ENCODE measurements at places on chromosomes 5 and 9.
A peak's percentile ranks its signal among the peaks of the same experiment; 100 is the strongest.

DNA sequence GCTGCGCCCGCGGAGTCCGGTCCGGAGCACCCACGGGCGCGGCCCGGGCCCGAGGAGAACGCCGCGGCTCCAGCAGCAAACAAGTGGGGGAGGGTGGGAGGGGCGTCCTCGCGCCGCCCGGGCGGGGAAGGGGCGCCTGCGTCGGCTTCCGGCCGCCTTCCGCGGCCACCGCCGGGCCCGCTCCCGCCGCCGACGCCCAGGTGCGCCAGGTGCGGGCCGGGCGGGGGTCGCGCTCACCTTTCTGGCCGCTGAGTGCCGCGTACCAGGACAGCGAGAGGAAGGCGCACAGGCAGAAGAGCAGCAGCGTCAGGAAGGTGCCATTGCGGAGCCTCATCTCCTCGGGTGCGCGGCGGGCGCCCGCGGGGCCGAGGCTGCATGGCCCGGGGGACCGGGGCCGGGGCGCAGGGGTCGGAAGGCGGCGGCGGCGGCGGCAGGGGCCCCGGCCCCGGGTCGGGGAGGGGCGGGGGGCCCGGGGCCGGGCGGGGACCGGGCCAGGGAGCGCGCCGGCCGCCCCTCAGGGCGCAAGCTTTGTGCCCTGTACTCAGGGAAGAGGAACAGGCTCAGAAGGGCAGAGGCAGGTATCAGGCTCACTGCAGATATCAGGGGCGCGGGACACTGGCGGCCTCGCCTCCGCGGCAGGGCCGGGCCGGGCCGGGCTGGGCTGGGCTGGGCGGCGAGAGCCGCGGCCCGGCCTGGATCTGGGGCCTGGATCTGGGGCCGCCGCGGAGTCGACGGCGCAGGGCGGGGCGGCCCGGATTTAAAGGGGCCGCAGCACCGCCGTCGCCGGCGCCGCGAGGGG lies at the start of gene MGAT4B:
Gene MGAT4B (minus strand): TSS at position 617 of the 799 bp plus-strand sequence. CDS start 283 bp downstream, at position 334.
- DNase-seq, result peak; percentile 70

DNA sequence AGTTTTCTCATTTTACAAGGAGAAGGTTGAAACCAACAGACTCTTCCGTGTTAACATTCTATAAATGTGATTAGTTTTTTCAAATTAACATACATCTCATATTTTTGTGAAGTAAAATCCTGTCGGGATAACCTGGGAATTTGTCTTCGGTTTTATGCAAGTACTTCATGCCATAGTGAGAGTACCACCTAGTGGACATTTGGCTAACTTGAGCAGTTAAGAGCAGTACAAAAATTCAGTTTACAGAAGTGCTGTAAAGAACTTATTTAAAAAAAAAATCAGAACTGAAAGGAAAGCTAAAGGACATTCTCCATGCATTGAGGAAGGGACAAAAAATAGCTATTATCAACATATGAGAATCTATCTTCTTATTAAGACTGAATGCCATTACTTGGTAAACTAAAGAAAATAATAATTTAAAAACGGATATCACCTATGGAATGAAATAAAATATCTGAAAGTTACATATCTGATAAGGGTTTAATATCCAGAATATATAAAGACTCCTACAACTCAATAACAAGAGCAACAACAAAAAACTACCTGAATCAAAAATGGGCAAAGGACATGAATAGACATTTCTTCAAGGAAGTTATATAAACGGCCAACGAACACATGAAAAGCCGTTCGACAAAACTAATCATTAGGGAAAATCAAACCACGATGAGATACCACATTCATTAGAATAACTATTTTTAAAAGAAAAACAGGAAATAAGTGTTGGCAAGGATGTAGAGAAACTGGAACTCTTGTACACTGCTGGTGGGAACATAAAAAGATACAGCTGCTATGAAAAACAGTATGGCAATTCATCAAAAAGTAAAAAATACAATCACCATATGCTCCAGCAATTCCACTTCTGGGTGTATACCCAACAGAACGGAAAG lies 117.0 kb upstream of the GNA14 start:
- DNase-seq, result no peak

DNA sequence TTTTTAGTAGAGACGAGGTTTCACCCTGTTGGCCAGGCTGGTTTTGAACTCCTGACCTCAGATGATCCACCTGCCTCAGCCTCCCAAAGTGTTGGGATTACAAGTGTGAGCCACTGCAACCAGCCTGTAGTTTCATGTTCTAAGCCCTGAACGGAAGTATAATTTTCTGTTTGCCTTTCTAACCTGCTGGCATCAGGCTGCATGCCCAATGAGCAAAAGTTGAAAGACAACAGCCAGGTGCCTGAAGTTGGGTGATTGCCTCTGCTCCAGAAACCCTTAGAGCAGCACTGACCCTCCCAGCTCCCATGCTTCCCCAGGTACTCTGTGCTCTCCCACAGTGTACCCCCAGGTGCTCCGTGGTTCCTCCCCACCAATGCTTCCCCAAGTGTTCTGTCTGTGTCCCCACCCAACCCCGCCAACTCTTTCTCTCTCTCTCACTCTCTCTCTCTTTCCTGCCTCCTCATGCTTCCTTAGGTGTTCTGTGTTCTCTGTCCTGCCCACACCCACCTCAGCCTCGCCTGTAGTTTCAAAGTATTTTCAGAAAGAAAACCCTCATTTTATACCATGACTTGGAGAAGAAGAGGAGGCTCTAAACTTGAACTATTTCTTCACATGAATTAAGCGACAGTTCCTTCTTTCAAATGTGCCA lies 145.3 kb downstream of the SNCAIP start:
- no peak for DNase-seq

- no peak for DNase-seq
Observed at GRCh38 chr5:106127985-106128384, 1542.8 kb downstream of the EFNA5 start.

GRCh38 chr9:122248448-122248865 lies 16.2 kb downstream of the RBM18 start:
- DNase-seq, result no peak

- DNase-seq, result no peak
Observed at GRCh38 chr9:84846906-84847305, 177.4 kb downstream of the NTRK2 start.

- no peak for DNase-seq
Observed at GRCh38 chr5:165594693-165595092, 2089.3 kb downstream of the MAT2B start.

DNA sequence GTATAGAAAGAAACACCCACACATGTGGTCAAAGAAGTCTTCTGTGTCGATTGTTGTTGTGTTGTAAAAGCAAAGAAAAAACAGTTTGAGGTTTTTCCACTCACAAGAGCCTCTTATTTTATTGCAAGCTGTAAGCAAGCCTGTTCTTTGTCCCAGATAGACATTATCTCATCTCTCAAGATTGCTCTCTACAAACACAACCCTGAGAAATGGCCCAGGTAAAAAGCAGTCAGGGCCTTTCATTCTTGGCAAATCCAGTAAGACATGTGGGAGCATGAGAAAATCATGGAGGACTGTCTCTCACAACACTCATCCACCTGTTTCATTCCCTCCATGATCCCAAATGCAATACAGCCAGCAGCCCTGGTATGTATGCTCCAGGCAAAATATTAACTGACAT lies 286.6 kb upstream of the POU5F2 start:
- DNase-seq, result no peak

- no peak for DNase-seq
Observed at GRCh38 chr5:54655761-54656160, 138.2 kb downstream of the SNX18 start.

DNA sequence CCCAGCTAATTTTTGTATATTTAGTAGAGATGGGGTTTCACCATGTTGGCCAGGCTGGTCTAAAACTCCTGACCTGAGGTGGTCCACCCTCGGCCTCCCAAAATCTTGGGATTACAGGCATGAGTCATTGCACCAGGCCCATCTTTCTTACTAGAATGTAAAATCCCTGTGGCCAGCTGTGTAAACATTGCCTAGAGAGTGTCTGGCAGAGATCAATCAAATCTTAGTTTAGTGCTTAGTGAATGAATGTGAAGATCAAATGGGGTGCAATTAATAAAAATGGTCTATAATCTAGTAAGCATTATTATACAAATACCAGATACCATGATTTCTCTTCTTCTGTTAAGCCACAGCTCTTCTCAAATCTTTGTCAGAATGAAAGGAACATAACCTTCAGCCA lies 289.9 kb downstream of the KCTD16 start:
- DNase-seq, result no peak

DNA sequence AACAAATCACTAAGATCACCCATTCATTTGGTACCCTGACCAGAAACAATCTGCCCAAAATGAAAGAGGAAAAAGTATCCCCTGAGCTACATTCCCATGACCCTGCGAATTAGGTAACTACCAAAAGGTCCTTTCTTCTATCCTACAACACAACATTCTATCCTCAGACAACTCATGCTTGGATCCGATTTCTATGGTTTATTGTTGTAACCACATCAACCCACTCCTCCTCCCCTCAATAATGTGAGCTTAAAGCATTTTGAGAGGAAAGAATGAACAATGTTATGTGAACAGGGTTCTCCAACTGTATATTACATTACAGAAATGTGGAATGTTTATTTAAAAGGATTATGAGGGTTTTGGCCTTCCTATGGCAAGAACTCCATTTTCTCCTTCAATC lies 4.0 kb downstream of the SLC35D2 start:
- DNase-seq, result no peak

GRCh38 chr5:121630402-121630801 lies 221.3 kb upstream of the FTMT start:
- no peak for DNase-seq

DNA sequence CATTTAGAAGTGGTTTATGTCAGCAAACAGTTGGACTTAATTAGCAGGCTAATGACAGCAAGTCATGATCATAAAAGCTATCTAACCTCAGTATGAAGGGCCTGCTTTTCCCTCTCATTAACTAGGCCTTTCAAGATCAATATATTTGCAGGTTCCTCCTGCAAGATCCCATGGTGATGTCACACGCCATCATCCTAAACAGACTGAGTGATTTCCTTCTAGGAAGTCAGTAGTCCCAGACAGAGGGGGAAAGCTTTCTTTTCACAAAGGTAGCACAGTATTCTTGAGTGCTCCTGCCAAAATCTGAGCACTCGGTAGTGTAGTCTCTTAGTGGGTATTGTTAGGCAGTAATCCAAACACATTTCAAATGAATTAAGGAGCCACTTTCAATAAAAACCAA lies 52.5 kb downstream of the UIMC1 start:
- DNase-seq, result no peak

DNA sequence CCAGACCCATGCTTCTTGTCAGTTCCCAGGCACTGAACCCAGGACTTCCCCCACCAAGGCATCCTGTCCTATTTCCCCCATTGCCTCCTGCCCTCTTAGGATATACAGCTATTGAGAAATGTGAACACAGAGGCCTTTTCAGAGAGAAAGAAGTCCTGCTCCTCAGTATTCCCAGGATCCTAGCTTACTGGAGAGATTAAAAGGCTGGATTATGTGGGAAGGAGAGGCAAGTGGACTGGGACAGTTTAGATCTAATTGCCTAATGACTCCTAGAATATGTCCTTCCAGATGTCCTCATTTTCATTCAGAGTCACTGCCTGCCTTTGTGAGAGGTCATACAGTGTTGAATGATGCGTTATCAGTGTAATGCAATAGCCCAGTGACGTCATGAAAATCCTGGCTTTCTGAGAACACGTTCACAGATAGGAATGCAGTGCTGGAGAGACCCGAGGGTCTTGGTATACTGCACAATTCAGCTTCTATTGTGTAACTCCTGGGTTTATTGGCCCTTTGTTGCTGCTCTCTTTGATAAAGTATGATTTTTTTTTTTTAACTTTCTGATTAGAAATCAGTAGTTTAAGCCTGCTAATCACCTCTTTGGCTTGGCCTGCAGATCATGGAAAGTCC lies 26.2 kb downstream of the WWC1 start:
- DNase-seq, result no peak

DNA sequence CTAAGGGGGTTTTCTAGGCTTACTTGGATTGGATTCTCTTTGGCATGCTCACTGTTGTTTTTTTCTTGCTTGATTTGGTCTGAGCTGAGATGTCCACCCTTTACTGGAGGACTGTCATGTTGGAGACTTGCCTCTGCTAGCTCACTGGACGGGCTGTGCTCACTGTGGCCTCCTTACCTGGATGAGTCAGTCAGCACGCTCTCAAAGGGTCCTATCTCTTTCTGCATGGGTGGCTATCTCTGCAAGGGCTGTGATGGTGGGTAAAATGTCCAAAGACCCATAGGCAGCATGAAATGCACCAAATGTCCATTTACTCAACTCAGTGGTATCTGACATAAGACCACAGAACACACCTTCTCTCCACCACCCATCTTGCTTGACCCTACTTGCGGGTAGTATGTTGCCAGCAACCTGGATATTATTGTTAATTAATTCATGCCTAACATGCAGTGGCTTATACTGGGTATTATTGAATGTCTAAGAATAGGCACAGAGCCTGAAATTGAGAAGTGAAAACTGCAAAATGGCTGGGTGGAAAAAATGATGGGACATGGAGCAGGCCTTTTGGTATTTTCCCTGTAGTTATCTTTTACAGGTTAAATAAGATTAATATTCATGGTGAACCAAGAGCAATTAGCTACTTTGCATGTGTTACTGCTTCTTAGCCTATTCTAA lies 68.9 kb upstream of the TLE1 start:
- no peak for DNase-seq

DNA sequence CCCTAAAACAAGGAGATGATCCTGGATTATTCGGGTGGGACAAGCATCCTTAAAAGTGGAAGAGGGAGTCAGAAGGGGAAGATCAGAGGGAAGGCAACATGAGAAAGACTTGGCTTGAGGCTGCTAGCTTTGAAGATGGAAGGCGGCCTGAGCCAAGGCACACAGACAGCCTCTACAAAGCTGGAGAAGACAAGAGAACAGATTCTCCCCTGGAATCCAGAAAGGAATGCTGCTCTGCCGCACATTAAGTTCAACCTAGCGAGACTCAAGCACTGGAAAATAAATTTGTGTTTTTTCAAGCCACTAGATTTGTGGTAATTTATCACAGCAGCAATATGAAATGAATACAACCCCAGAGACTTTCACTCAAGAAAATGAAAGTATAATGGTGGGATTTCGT lies 17.9 kb downstream of the SLC36A3 start:
- no peak for DNase-seq

- DNase-seq, result no peak
Observed at GRCh38 chr9:13171261-13171660, 108.2 kb downstream of the MPDZ start.

Data from CD8-positive, alpha-beta memory T cell (primary cell).